ENCODE measurements at places on chromosomes 13 and 19.

DNA sequence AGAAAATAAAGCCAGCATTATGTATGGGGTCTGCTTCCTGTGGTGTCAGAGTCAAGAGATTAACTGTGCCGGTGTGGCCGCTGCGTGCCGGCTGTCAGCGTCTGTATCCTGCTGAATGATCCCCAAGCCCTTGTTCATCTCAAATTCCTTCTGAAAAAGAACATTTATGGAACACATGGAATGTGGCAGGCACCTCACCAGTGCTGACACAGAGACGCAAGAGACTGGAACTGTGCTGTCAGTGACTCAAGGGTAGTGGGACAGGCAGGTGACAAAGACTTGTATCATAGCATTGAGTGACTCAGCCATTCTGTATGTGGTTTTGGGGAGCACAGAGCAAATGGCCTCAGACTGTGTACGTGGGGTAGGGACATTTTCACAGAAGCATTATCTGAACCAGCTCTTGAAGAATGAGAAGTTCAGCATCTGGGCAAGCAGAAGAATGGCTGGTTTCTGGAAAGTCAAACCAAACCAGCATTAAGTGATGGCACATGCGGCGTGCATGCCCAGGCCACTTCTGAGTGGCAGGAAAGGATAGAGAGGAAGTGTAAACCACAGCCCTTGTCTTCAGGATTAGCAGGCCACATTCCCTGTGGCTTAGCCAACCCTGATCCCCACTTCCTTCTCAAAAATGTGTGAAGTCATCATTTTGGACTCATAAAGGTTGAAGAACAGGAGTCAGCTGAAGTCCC lies 54.0 kb upstream of the IRS2 start:
- peak; percentile 39 for DNase-seq

DNA sequence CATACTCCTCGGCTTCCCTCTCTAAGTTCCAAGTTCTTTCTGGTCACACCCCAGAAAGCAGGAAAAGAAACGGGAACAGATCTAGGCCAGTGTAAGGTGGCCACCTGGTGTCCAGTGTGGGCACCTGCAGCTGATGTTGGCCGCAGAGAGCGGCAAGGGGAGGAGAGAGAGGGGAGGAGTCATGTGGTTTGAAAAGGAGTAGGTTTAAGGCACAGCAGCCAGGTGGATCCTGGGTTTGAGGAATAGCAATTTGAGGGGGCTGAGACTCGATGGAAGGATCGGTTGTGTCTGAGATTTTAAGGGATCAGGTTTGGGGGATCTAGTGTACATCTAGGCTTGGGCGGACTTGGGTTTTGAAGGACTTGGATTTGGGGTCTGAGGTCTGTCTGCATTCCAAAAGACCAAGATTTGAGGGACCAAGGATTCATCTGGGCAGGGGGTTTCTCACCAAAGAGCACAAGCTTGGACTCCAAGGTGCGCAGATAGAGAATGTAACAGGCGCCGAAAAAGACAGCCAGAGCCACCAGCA lies 1.2 kb downstream of the RABAC1 start:
- DNase-seq: peak; percentile 83

DNA sequence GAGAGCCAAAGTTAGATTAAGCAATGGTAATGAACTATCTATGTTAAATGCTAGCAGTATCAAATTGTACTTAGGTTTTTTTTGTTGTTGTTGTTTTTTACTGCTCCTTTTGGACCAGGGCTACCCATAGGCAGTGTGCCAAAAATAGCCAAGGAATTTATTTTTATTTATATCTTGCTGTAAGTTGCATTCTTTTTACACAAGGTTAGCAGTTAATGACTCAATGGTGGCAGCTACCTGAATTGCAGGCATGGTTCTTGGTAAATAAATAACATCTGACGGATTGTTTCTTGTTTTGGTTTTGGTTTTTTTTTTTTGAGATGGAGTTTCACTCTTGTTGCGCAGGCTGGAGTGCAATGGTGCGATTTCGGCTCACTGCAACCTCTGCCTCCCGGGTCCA lies 194.8 kb upstream of the TSC22D1 start:
- DNase-seq: no peak

GRCh38 chr19:51926426-51926783 lies 867 bp upstream of the ZNF613 start:
- DNase-seq: no peak

GRCh38 chr13:54706336-54706735 lies 1677.7 kb downstream of the OLFM4 start:
- DNase-seq: no peak

GRCh38 chr19:10620786-10621185 lies 4.6 kb upstream of the SLC44A2 start:
- no peak for DNase-seq

GRCh38 chr19:28534766-28535351 lies 678.1 kb downstream of the UQCRFS1 start:
- DNase-seq: no peak

GRCh38 chr13:77595166-77595810 lies 59.8 kb downstream of the SCEL start:
- DNase-seq: no peak

- peak; percentile 30 for DNase-seq
These were observed 27.8 kb upstream of the OR1M1 start for GRCh38 chr19:9058905-9059667.

DNA sequence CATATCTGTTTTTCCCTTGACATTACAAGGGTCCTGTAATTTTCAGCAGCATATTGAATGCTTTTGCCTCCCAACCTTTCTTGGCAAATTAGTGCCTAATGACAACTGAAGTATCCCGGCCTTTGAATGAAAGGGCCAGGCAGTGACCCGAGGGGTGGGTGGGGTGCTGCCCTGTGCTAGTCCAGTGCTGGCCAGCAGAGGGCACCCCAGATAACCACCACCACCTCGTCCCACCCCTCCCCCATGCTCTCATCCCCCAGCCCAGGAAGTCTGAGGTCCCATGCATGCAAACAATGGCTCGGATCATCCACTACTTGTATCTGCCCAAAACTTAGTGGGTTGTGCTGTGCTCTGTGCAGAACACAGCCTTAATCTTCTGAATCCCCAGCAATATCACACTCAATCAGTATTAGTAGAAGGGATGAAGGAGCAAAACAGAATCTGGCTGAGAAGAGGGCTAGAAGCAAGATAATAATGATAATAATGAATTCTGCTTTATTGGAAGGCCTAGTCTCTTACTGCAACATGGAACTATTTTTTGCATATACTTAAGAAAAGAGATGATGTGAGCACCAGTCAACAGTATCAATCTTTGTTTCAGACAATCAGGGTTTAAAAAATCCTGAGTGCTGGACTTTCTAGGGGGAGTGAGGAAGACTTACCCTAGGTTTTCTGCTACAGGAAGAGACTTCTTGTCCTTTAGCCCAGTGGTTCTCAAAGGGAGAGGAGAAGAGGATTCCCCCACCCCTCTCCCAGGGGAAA lies 3.8 kb downstream of the ATP12A start:
- DNase-seq: peak; percentile 60

DNA sequence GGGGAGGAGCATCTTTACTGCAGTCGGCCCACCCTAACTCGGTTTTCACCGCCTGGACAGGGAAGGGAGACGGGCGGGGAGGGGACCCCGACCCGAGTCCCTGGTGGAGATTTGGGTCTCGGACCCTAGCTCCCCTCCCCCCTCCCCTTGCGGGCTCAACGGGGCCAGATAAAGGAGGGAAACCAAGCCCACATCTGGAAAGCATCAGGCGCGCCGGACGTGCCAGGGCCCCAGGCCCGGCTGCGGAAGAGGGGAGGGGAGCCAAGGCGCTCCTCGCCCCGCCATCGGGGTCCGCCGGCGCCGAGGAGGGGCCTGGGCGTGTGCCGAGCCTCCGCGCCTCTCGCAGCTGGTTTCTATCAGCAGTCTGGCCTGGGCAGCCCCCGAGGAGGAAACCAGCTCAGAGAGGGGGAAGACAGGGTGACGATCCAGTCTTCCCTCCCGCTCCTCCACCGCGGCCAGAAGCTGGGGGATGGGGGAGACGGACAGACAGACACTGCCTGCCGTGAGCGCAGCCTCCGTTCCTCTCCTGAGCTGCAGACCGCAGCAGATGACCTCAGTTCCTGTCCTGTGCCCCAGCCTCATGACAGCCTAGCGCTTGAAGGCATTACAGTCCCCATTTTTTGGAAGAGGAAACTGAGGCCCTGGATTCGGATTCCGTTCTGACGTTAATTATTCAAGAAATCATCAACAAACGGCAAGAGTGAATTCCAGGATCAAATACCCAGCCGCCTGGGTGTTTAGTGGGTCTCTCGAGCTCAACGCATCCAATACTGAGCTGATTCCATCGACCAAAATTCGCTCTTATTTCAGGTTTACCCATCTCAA lies 3.6 kb upstream of the GNG8 start:
- peak; percentile 88 for DNase-seq

GRCh38 chr13:98540476-98540875 lies 36.4 kb downstream of the STK24 start:
- no peak for DNase-seq

GRCh38 chr19:12838182-12838885 lies at the start of gene MAST1:
TSS of gene MAST1 (plus strand) at chr19:12838515. CDS start at chr19:12838573, 58 bp downstream.
- DNase-seq: no peak

GRCh38 chr13:22194106-22194805 lies 523.4 kb downstream of the FGF9 start:
- DNase-seq: no peak

DNA sequence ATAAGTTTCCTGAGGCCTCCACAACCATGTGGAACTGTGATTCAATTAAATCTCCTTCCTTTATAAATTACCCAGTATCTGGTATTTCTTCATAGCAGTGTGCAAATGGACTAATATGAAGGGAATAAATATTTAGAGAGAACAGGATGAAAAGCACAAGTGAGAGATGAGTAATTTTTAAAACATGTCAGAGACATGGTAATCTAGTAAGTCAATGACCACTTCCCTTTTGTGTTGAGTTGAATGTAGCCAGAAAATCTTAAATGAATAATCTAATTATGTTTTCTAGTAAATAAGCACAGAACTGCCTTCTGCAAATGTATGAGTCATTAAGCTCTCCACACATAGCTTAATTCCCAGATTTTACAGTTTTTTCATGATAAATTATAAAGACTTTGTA lies 524.1 kb upstream of the SLITRK5 start:
- peak; percentile 13 for DNase-seq

DNA sequence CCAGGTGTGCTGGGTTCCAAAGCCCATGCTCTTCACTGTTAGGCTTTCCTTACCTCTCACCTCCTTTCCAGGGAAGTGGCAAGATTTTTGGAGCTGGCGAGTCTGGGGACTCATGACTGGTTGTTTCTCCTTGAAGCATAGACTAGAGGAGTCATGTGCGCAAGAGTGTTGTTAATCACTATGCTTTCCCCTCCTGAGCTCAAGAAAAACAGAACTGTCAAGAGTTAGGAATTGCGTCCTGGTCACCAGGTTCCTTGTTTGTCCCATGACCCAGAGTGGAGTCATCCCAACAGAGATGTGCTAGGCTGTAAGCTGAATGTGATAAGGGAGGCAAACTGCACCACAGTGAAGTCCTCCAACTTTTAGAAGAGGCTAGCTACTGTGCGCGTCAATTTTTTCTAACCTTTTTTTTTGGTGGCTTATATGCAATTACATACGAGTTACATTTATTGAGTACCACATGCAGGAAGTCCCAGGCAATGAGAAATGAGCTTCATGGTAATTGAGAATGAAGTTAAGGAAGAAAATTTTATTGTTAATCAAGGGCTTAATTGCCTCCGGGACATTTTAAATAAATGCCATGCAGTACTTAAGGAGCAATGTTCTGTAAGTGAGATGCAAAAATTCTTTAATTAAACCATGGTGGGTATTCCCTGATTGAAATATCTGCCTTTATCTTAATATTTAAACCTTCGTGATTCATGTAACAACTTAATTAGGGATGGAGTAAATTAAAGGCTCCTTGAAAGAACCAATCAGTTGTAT lies 233.9 kb downstream of the ZIC5 start:
- DNase-seq: no peak

DNA sequence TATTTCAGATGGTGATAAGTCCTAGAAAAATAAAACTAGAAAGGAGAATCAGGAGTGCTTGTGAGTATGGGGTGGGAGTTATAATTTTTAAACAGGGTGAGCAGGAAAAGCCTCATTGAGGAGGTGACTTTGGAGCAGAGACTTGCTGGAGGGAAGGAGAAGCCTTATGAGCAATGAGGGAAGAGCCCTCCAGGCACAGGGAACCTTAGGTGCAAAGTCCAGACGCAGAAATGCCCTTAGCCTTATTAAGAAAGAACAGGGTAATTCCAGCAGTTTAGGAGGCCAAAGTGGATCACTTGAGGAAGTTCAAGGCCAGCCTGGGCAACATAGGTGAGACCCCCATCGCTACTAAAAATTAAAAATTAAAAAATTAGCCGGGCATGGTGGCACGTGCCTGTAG lies 21.0 kb upstream of the FXYD3 start:
- DNase-seq: no peak

GRCh38 chr19:610071-610800 lies 20.6 kb downstream of the HCN2 start:
- no peak for DNase-seq

GRCh38 chr19:5293612-5294378 lies 46.8 kb downstream of the PTPRS start:
- DNase-seq: peak; percentile 27

GRCh38 chr13:95207769-95208366 lies 93.4 kb downstream of the ABCC4 start:
- DNase-seq: no peak

DNA sequence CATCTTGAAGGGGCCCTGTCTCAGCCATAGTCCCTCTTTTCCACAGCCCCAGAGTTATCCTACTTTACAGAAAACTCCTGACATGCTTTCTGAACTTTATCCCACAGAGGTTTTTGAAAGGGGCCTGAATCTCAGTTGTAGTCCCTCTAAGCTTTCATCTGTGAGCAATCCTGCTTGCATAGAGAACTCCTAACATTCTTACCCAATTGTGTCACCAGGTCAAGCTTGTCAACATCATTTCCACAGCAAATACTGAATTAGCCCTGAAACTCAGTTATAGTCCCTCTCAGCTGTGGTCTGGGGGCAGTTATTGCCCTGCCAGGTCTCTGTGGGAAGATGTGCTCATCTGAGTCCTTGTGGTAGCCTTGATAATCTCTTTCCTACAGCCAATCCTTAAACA lies 2190.3 kb upstream of the PCDH20 start:
- DNase-seq: no peak

DNA sequence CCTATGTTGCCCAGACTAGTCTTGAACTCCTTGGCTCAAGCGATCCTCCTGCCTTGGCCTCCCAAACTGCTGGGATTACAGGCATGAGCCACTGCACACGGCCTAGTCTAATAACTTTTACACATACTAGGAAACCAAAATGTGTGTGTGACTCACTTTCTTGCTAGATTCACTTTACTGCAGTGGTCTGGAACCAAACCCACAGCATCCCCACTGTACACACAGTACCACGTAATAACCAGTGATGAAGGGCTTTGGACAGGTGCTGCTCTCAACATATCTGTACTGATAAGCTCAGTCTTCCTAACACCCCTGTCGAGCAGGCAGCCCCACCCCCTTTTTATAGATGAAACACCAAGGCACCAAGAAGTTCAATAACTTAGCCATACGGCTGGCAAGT lies 5.1 kb downstream of the DNMT1 start:
- no peak for DNase-seq
